Activated CD4-positive, alpha-beta memory T cell treated with anti-CD3 and anti-CD28 coated beads for 36 hours (primary cell): ENCODE measurements at places on chromosomes 7 and 10.
A peak's percentile ranks its signal among the peaks of the same experiment; 100 is the strongest.

DNA sequence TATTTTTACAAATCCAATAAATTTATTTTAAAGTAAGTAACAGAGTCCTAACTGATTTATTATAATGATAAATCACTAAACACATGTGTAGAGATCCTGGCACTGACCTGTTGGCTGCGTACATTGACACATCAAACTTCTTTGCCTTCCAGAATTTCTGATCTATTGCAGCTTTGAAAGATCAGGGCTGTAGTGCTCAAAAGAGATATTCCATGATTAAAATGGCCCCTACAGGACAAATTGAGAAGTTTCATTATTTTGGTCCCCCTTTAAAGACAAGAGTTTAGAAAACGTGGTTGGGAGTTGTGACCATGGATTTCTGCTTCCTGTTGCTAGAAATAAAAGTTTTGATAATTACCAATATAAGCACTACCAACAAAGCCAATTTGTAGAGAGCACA lies 87.7 kb upstream of the PDK4 start:
- no peak for DNase-seq

DNA sequence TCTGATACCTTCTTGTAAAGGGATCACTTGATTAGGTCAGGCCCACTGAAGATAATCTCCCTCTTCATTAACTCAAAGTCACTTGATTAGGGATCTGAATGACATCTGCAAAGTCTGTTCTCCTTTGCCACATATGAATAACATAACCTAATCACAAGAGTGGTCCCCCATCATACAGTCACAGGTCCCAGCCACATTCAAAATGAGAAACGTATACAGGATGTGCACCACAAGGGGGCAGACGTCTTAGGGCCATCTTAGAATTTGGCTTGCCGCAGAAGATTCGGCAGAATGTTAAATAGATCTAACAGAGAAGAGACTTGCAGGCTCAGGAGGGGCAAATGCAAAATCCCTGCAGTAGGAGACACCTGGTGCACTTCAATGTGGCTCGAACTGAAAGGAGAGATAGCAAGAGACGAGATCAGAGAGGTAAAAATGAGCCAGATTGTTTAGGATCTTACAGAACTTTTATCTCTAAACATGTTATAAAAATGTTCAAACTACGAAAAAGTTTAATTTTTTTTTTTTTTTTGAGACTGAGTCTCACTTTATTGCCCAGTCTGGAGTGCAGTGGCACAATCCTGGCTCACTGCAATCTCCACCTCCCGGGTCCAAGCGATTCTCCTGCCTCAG lies 10.4 kb upstream of the SMC3 start:
- peak; percentile 80 for DNase-seq

DNA sequence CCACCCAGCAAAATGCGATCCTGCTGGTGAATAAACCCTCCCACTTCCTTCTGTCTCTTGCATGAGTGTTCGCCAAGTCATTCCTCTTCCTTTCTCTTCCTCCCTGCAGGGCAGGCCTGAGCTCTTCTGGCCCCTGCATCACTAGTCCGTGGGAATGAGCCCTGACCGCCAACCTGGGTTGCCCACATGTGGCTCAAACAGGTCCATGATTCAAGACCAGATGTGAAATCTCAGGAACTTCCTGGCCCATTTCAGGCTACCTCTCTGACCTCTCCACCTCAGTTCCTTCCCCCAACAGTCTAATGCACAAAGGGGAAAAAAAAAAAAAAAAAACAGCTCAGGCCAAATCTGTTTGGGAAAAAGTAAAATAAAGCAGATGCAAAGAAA lies 5.4 kb upstream of the YWHAG start:
- DNase-seq = peak; percentile 25

DNA sequence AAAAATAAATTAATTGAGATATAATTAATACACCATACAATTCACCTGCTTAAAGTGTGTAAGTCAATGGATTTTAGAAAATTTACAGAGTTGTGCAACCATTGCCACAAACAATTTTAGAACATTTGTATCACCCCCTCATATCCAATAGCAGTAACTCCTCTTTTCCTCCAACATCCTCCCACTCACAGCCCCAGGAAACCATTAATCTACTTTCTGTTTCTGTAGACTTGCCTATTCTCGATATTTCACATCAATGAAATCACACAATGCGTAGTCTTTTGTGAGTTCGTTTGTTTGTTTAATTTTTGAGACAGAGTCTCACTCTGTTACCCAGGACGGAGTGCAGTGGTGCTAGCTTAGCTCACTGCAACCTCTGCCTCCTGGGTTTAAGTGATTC lies 13.7 kb upstream of the HERC4 start:
- DNase-seq = peak; percentile 24

- no peak for DNase-seq
Observed at GRCh38 chr10:72682638-72683037, 9.3 kb upstream of the MCU start.
